ENCODE measurements at places on chromosomes 7 and 10.

DNA sequence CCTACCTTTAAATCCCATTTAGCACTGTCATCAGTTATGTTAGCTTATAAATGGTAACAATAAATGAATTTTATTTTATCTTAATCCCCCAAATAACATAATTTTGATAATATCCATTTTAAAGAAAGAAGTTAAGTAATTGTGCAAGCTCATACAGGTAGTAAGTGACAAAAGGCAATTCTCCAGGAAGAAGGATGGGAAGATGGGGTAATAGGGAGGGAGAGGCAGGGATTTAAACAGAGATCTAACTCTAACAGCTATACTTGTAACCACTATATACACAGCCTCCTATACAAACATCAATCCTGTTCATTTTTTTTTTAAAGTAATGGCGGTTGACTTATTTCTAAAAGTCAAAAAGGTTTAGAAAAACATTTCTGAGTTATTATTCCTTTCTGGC, 119.4 kb downstream of the SGMS1 start:
- no peak for DNase-seq

- no peak for DNase-seq
Measured at GRCh38 chr7:151152643-151153513, 14.6 kb downstream of the GBX1 start.

GRCh38 chr7:39948375-39948955, 1.6 kb upstream of the CDK13 start:
- no peak for DNase-seq

- DNase-seq, result no peak
Measured at GRCh38 chr10:14254368-14254767, 76.4 kb downstream of the FRMD4A start.

GRCh38 chr7:114663502-114663901, 248.9 kb downstream of the FOXP2 start:
- DNase-seq, result peak; percentile 6

- DNase-seq, result peak; percentile 28
Measured at GRCh38 chr7:47405921-47406800, 175.8 kb downstream of the TNS3 start.

DNA sequence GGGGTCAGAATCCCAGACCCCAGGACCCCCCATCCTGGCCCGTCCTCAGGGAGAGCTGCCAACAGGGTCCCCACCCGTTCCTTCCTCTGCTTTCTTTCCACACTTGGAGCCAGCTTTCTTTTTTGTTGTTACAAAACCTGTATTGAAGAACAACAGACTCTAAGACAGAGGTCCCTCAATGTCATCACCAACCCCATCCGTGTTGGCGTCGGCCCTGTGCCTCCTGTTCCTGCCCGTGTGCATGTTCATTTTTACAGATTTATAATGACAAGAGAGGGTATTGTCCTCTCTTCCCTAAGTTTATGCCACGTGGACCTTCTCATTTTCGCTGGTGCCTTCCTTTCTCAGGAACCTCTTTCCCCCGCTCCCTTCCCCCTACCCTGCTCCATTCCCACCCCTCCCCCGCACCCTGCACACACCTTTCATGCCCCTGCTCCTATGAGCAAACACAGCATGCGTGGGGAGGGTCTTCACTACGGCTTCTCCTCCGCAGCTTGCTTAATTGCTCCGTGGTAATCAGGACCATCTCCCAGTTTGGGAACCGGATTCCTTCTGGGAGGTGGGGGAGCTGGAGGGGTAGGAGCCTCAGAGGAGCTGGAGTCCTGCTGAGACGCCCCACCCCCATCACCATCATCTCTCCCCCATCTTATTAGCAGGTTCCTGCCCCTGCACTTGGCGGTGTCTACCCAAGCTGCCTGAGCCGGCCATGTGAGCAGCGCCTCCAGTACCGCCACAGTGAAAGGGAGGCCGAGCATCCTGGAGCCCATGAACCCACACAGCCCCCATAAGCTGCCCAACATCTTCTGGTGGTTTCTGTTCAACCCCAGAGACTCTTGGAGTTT, 88.0 kb upstream of the INSIG1 start:
- no peak for DNase-seq

GRCh38 chr7:155521743-155522398, 24.5 kb downstream of the CNPY1 start:
- DNase-seq, result no peak

DNA sequence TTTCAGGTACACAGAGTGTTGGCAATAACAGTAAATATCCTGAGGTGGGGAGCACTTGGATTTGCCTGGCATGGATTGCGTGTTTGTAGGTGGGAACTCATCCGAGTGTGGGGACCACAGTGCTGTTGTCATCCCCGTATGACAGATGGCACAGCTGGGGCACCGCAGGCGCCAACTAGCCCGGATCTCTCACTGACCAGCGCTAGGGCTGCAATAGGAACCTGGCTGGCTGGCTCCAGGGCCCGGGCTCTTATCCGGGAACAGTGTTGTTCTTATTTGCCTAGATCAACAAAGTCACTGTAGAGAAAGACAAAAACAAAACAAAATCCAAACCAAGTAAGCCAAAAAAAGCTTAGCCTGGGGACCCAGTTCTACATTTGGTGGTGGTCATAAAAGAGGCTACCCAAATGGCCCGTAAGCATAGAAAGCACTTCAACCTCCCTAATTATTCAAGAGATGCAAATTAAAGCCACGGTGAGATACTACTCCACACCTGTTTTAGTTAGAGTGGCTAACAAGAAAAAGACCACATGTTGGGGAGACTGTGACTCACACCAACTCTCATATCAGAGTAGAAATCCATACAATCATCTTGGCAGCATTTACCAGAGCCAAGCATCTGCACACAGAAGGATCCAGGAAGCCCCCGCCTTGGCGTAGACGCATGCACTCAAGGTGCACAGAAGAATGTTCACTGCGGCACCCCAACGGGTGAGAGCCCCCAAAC, 27.2 kb upstream of the PFKFB3 start:
- DNase-seq, result no peak

GRCh38 chr10:3749600-3749999, 35.4 kb downstream of the KLF6 start:
- DNase-seq, result no peak

DNA sequence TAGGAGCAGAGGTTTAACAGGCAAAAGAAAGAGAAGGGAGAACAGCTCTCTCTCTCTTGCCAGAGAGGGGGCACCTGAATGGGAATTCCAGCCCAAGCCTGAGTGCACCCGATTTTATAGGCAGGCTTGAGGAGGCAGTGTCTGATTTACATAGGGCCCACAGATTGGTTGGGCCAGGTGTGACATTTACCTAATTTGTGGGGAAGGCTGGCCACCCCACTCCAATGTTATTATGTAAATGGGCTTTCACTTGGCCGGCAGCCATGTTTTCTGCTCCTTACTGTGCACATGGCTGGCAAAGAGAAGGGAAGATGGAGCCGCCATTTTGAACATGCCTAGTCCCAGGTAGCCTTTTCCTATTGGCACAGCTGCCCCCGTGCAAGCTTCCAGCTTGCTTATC, 735.5 kb upstream of the AUTS2 start:
- DNase-seq, result peak; percentile 9

DNA sequence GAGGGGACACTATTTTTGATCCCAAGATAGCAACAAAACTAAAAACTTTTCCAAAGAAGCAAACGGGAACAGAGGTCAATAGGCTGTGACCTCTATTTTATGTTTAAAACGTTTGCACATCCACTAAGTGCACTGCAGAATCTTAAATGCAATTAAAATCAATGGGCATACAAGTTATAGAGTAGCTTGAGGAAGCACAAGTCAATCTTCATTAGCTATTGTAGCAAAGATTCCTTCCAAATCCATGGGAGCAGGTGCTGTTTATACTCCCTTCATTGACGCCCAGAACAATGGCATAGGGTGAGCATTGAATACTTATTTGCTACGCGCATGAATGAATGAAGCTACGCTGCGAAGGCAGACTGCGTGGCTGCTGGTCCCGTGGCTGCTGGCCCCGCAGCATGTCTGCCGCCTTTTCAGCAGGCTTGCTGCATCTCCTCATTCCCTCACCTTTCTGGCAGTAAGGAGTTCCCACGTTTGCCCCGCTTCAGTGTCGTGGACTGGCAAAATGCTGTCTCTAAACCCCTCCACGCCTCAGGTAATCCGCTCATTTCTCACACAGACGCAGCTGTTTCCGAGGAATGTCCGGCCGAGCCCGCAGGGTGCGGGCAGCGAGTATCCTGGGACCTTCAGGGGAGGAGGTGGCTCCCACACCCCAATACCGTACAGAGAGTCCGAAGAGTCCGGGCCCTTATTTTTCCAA, 754 bp upstream of the PHYHIPL start:
- DNase-seq, result no peak

DNA sequence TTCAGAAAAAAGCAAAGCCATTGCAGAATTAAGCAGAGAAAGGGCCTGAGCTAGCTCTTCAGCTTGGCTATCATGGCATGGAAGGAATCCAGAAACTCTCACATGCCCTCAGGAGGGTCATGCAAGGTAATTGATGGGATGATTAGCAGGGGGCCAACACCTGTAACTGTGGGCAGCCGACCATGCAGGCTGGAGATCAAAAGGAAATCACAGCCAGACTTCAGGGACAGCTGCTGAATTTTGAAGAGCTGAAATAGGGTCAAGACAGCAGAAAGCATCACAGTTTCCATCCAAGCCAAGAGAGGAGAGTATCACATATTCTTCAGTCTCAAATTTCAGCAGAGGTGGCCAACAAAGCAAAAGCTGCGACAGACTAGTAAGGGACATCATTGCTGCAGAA, 239.6 kb upstream of the STEAP1 start:
- DNase-seq, result peak; percentile 17

GRCh38 chr7:148738737-148739535, 40.2 kb downstream of the CUL1 start:
- no peak for DNase-seq

GRCh38 chr7:34362621-34363020, 295.4 kb upstream of the NPSR1 start:
- DNase-seq, result no peak

DNA sequence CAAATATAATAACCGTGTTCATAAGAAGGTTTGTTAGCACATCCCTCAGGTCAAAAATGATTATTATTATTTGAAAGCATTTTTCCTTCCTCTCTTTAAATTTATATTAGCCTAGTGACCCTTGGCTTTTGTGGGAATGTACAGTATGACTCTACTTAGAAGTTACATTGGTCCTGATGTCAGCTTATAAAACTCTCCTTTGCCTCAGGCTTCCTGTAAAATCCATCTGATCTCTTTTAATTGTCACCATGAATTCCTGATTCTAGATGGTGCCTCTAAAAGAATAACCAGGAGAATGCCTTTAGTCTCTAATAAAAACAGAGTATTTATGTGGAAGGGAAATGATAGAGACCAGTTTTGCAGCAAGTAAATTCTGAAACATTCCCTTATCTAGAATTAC, 1134.4 kb downstream of the XPNPEP1 start:
- DNase-seq, result no peak

DNA sequence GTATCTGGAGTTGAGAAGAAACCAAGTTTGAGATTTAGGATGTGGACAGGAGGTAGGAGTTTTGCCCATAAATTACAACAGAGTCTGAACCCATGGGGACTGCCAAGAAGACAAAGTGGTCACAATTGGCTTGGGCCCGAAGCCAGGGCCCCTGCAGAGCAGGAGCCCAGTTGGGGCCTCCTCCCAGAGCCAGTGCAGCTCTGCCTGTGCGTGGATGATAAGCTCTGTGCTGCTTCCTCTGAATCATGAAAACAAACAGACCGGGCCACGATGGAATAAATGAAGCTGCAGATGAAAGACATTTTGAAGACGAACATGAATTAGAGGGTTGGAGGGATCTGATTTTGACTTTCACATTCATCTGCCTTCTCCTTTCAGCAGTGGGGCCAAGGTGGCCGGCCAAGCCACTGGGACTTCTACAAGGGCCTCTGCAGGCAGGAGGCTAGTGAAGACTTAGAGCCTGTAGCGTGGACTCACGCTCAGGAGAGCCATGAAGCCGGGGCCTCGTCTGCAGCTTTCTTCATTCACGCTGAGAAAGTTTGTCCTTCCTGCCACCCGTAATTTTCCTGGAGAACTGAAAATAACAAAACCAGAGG, 156.8 kb upstream of the LYZL1 start:
- no peak for DNase-seq

DNA sequence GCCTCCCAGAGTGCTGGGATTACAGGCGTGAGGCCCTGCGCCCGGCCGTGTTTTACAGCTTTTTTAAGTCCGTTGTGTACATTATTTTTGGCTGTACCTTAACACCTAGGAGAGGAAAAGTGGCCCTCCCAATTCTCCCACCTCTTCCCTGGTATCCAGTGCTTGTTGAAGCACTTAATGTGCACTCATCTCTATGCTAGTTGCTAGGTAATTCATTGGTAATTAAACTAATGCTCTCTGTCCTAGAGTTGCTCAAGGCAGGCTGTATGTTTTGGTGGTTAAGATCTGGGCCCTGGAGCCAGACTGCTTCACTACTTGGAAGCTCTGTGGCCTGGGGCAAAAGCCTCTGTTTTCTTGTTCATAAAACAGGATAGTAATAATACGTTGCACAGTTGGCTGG, 19.6 kb downstream of the AVPI1 start:
- no peak for DNase-seq

DNA sequence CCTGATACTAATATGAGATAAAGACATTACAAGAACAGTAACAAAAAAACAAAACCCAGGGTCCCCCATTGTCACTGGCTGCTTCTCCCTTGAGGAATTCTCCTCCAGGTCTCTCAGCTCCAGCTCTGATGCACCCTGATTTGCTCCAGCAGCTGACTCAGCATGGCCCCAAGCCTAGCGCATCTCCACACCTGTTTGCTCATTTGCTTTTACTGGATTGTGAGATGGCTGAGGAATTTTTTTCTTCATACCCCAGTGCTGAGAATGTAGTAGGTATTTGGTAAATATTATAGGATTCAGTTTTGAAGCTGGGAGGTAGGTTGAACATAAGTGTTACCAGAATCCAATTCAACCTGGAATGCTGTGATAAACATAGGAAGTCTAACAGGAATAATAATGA, 171.9 kb downstream of the PKD1L1 start:
- DNase-seq, result no peak

DNA sequence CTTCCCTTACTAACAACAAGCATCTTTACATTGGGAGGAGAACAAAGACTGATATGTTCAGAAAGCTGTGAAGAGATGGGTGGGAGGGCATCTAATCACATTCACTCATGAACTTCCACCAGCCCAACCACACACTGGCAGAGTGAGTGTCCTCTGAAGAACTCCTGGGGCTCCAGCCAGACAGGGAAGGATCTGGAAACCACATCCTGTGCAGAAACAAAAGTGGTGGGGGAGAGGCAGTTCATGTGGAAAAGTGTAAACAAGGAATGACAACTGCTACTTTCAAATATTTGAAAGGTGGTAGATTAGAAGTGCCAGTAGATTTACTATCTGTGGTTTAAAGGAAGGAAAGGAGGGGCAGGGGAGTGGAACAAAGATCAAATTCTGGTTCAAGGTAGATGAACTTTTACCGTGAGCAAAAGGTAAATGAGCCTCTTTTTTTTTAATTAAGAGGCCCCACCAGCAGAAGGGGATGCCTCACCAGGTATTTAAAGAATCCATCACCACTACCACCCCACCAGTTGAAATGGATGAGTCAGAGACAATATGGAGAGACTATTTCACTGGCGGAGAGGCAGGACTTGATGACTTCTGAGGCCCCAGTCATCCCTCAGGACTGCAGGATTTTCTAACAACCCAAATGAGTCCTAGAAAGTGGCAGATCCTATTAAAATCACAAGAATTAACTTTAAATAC, 34.5 kb downstream of the GOT1 start:
- DNase-seq, result no peak
